GM12878 (cell line): ENCODE measurements at places on chromosomes 3 and 15.

DNA sequence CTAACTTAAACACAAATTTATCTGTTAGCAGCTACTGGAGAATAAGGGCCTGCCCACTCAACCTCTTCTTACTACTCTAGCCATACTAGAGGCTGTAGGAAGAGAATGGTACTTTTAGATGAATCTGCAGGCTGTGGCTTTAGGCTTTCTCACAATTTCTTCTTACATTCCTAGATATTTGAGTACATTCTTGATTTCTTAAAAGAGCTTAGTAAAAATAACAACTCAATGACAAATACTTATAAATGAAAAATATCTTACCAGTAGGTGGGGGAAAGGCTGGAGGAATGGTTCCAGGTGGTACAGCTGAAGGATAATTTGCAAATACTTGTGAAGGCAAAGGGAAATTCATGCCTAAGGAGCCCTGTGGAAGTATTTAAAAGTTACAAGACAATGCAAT lies 92.9 kb upstream of the GK5 start:
- no peak overlapping the region for H3K4me3 ChIP-seq
- no peak overlapping the region for H3K27ac ChIP-seq
- DNase-seq: no peak

GRCh38 chr3:30188713-30189112 lies 417.7 kb upstream of the TGFBR2 start:
- no peak overlapping the region for H3K4me3 ChIP-seq
- no peak for DNase-seq
- no peak overlapping the region for H3K27ac ChIP-seq
- no peaks in the 10 kb centered on the region for H3K36me3 ChIP-seq

- no peak overlapping the region for H3K4me3 ChIP-seq
- DNase-seq: no peak
- H3K36me3 ChIP-seq: no peaks in the 10 kb centered on the region
- no peaks in the 10 kb centered on the region for H3K4me1 ChIP-seq
- H3K27ac ChIP-seq: no peak overlapping the region
Observed at GRCh38 chr15:61989667-61990066, 70.6 kb downstream of the VPS13C start.

- no peak overlapping the region for H3K4me3 ChIP-seq
- no peak for DNase-seq
Observed at GRCh38 chr15:80388326-80388725, 15.9 kb upstream of the ARNT2 start.
